ENCODE measurements at places on chromosomes 11 and 22. TPM values are rescaled to one million over a fixed set of nuclear protein-coding genes. Genes with fewer than 3 reads are reported as not detected.
A peak's percentile ranks its signal among the peaks of the same experiment; 100 is the strongest.

DNA sequence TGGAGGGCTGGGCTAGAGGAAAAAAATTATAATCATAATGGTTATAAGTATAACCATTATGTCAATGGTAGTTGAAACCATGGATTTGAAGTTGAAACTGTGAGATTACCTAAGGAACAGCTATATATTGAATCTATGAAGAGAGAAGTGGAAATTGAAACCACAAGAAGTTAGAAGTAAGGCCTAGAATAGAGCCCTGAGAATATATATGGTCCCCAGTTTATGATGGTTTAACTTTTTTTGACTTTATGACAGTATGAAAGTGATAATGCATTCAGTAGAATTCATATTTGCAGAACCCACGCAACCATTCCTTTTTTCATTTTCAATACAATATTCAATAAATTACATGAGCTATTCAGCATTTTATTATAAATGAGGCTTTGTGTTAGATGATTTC is 15.0 kb downstream of the AASDHPPT start:
- DNase-seq, result no peak

- DNase-seq, result no peak
These were observed 64.4 kb downstream of the GRAMD1B start for GRCh38 chr11:123494195-123495050.

GRCh38 chr11:32425761-32426160 is 9.6 kb downstream of the WT1 start:
- DNase-seq, result no peak

GRCh38 chr22:19044381-19044780 is 77.8 kb downstream of the DGCR2 start:
- no peak for DNase-seq

Gene EIF3M
- total RNA-seq, result 937 TPM

DNA sequence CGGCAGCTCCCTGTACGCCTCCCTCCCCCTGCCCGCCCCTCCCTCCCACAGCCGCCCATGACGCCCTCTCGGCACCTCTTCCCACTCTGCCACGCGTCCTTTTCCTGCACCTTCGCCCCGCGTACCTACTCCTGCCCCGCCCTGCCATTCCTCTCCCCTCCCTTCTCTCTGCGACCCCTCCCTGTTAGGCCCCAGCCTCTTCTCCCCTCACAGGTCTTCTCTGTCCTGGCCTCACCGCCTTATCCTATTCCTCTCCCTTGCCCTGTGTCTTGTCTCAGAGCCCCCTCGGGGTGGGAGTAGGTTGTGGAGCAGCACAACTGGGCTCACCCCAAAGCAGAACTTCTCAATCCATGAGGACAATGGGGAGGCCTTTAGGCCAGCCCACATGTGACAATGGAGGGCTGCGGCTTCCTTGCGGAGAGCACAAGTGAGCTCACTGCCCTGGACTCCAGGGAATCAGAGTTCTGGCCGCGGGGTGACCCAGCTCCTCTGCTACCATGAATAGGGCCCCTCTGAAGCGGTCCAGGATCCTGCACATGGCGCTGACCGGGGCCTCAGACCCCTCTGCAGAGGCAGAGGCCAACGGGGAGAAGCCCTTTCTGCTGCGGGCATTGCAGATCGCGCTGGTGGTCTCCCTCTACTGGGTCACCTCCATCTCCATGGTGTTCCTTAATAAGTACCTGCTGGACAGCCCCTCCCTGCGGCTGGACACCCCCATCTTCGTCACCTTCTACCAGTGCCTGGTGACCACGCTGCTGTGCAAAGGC is 539 bp downstream of the SLC35C1 start:
- peak; percentile 78 for DNase-seq

- no peak for DNase-seq
These were observed 227.0 kb downstream of the GRIK4 start for GRCh38 chr11:120738516-120739046.

Gene PANX3
- total RNA-seq, result not detected

GRCh38 chr11:16925561-16926065 is 88.6 kb downstream of the PLEKHA7 start:
- peak; percentile 82 for DNase-seq

Gene SCN4B
- 26.1 TPM for total RNA-seq

DNA sequence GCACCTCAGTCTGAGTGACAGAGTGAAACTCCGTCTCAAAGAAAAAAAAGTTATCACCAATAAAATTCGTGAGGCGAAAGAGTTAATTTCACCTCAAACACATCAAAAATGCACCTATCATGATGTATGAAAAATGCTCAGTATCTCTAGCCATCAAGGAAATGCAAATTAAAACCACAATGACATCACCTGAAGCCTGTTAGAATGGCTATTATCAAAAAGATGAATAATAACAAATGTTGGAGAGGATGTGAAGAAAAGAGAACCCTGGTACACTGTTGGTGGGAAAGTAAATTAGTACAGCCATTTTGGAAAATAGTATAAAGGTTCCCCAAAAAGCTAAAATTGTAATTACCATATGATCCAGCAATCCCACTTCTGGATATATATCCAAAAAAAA is 23.6 kb downstream of the CHEK2 start:
- DNase-seq, result no peak

DNA sequence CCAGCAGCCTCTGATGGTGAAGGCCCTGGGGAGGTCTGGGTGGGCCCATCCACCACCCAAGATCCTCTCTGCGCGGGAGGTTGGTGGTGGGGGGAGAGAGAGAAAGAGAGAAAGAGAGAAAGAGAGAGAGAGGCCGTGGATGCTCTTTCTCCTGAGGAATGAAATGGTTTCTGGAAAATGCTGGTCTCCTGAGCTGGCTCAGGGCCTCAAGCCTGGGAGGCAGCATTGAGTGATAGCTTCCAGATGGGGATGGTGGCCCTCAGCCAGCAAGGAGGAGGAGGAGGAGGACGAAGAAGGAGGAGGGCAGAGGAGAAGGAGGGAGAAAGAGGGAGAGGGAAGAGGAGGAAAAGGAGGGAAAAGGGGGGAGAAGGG is 4.6 kb downstream of the TSPAN32 start:
- DNase-seq, result peak; percentile 28

- peak; percentile 59 for DNase-seq
These were observed 41.8 kb upstream of the ZBTB16 start for GRCh38 chr11:114017723-114018122.

DNA sequence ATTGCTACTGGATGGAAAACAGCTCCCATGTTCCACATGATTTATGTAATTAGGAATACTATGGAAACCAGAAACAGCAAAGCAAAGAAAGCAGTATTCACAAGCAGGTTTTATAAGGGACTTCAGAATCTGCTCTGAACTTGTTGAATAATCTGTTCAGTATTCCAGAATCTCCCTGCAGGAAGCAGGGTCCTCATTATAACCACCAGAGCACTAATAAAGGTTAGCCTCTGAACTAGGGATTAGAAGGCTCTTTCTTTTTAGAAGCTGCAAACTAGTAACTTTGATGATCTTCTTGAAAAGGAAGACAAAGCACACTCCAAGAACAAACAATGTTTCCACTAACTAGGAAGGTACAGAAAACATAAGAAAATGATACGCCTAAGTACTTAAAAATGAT is 125.8 kb downstream of the DCDC1 start:
- DNase-seq, result no peak

DNA sequence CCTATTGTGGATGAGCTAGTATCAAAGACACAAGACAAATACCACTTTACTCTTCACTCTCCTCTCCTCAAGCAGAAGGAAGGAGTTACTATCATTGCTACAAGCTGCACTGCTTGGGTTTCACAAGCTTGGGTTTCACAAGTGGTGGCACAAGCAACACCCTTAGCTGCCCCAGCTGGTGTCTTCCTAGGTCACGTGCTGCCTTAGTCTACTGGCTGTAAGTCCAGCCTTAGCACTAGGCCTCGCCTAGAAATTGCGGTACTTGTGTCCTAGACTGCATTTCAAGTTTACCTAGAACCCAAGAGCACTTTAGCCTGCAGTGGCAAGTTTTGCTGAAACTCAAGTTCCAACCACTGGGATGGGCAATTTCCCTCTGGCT is 86.6 kb downstream of the EHF start:
- no peak for DNase-seq

Gene CTTN
- total RNA-seq, result 127 TPM

Gene KCNJ11
- total RNA-seq, result not detected

- DNase-seq, result peak; percentile 72
These were observed 102.6 kb downstream of the SNX19 start for GRCh38 chr11:130813638-130814037.

DNA sequence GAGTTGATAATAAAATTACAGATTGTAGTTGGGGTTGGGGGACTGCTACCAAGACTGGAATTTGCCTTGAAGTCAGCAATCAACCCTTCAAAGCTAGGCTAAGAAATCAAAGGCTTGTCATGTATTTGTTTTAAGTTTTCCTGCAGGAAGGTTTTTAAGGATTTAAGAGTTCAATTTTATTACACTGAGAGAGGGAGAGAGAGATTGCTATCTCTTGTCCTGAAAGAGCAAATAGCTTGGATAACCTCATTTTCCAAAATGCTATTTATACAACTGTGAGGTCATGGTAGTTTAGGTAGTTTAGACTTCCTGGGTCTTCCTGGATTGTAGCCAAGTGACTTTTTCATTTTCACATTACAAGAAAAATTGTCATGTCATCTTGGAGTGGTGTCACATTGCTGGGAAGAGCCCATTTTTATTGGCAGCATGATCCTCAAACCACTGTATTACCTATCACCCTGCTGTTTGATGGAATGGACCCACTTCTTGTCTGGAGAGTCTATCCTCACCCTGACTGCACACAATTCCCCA is 10.1 kb upstream of the PRSS23 start:
- peak; percentile 57 for DNase-seq

Gene MUC6
- not detected for total RNA-seq

Gene NEFH
- not detected for total RNA-seq

GRCh38 chr11:59550842-59551658 is 39.7 kb downstream of the OR4D9 start:
- peak; percentile 94 for DNase-seq

Gene SLC5A4
- not detected for total RNA-seq

DNA sequence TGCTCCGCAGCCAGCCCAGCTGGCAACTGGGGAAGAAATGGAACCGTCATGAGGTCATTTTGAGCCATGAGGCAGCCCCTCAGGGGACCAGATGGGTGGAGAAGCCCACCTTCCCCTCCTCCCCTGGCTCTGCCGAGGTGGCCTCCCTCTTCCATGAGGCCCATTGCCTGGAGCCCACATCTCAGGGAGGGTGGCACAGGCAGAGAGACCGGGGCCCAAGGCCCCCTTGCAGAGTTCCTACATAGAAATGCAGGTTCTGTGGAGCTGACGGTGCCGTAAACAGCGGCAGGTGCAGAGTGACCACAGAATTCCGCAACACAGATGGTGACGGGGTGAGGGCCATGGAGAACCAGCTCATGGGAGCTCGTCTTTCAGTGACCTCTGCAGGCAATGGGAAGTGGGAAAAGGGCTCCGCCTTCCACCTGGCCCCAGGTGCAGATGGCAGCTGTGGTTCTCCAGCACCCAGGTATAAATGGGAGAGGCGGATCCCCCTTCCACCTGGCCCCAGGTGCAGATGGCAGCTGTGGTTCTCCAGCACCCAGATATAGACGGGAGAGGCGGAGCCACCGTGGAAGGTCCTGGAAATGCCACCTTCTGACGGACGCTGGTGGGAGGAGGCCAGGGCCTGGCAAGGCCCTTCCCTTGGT is 765.4 kb downstream of the BRD1 start:
- no peak for DNase-seq

Gene OR10G6
- total RNA-seq, result not detected

DNA sequence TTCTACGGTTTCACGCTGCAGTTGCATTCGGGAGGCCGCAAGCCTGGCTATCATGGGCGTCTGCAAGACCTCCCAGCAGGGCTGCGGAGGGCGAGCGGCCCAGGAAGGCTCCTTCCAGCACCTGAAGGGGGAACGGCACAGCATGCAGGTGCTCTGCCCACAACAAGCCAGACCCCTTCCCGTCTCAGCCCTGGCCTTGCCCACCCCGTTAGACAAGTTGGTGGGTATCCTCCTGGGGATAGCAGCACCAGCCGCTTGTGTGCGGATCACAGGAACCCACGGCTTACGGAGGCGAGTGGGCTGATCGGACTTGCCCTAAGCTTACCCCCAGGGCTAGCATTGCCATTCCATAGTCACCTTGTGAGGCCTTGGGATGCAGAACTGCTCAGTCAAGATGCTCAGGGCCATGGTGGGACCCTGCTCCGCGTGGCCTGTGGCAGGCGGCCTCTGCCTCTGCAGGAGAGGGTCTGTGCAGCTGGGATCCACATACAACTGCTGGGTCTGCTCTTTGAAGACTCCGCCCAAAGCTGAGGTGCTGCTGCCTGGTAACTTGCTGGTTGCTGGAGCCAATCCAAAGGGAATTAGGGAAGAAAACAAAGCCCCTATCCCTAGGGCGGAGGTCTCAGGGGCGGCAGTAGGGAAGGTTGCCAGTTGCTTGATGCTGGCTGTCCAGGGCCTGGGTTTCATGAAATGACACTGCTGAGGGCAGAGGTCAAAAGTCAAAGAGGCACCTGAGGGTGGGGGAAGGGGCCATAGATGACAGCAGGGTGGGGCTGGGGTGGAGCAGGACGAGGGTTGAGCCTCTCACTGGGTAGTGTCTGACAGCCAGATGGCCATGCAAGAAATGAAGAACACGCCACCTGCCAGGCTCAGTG is 1.4 kb upstream of the OSBPL5 start:
- no peak for DNase-seq

- peak; percentile 66 for DNase-seq
These were observed 14.3 kb downstream of the ARFGAP3 start for GRCh38 chr22:42842658-42843370.

GRCh38 chr11:10460611-10461275 is 5.7 kb downstream of the AMPD3 start:
- no peak for DNase-seq

DNA sequence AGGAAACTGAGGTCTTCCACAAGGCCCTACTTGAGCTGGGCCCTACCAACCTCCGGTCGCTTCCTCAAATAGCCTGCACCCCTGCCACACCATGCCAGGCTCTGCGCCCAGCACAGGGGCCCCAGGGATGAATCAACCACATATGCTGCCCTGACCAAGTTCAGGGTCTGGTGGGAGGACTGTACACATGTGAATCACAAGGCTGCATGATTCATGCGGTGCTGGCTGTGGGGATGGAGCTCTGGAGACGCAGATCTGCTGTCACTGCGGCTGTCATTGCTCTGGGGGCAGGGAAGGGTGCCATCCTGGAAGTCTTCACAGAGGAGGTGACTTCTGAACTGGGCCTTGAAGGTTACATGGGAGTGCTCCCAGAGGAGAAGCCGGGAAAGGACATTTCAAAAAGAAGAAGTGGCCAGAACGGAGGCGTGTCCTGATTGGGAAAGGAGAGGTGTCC is 21.5 kb downstream of the CYTH4 start:
- peak; percentile 91 for DNase-seq

- DNase-seq, result no peak
These were observed 803.5 kb downstream of the BRD1 start for GRCh38 chr22:49023879-49024774.

GRCh38 chr11:64872790-64873488 is 5.5 kb downstream of the EHD1 start:
- no peak for DNase-seq

DNA sequence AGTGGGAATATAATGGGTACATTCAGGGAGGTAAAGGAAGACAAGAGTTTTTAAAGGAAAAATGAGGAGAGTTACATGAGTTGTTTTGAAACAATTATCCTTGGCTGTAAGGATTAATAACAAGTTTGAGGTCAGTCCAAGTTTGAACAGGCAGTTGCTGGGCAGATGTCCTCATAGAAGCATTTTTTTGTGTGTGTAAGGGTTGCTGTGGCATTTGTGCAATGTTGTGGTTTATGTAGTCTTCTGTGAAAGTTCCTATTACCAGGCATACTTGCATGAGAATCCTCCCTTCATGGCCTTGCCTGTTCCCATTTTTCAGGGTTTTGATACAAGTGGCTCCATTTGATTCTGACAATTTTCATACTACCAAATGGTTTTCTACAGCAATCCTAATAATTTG is 400.2 kb downstream of the KCNA4 start:
- DNase-seq, result peak; percentile 6
